ENCODE measurements at places on chromosomes 1 and 21. TPM values are rescaled to one million over a fixed set of nuclear protein-coding genes. Genes with fewer than 3 reads are reported as not detected.
A peak's percentile ranks its signal among the peaks of the same experiment; 100 is the strongest.

DNA sequence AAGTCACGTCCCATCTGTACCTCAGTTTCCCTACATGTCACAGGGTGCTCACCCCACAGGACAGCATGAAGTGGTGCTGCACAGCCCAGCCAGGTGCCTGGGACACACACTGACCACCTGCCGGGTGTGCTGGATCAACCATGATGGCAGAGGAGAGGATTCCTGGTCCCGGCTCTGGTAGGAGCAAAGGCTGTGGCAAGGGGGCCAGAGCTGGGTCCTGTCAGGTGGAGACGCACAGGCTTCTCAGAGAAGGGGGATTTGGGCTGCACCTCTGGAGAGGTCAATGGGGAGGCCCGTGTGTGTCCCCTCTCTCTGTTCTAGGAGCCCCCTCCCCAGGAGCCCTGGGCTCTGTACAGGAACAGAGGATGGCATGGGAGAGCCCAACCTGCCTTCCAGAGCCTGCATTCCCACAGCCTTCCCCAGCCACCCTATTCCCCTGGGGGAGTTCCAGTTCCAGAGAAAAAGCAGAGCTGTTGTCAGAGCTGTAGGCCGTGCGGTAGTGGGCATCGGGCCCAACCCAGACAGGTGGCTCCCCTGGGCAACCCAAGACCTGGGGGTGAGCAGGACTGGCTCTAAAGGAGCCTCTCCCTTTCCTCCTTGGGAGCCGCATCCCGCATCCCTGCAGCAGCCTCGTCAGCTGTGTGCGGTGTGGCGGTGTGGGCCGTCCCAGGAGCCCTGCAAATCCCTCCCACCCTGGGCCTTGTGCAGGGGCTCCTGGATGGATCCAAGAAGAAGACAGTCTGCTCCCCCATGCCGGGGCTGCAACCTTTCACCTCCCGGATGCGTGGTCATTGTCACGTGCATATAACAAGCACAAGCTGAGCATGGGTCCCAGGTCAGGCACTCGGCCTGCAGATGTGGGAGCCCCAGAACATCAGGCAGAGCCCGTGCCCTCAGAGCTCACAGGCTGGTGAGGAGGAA lies 2.9 kb upstream of the TFF3 start:
- H3K4me1 ChIP-seq: peaks cover 4% of the 10 kb centered on the region
- H3K4me3 ChIP-seq: no peak overlapping the region
- no peaks in the 10 kb centered on the region for H3K27me3 ChIP-seq
- no peak for DNase-seq
- no peak overlapping the region for H3K27ac ChIP-seq
- H3K36me3 ChIP-seq: no peaks in the 10 kb centered on the region

Gene CD1B
- not detected for total RNA-seq

DNA sequence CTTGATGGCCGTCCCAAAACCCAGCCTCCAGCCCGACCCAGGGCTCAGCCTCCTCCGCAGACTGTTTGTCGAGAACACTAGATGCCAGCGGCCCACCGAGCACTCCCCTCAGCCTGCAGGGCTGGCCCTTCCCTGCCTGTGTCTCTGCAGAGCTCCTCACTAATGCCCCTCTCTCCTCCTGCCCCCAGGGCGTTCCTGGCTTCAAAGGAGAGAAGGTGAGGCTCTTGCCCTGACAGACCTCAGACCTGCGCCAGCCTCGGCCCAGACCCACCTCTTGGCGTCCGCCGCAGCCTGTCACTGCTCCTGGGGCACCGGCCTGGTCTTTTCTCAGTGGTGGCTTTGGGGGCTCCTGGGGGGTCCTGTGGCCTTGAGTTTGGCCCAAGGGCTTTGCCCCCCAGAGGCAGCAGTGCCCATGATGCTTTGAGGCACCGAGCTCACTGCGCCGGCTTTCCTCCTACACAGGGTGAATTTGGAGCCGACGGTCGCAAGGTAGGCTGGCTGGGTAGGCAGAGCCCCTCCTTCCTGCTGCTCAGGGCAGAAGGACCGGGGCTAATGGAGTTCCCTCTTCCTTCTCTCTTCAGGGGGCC lies 18.4 kb downstream of the COL6A2 start:
- H3K36me3 ChIP-seq: peaks cover 97% of the 10 kb centered on the region
- DNase-seq: no peak
- H3K27me3 ChIP-seq: no peaks in the 10 kb centered on the region
- no peak overlapping the region for H3K4me3 ChIP-seq
- H3K27ac ChIP-seq: peak overlapping the region; percentile 30
- peaks cover under 1% of the 10 kb centered on the region for H3K4me1 ChIP-seq

Gene CELA3A
- not detected for total RNA-seq

DNA sequence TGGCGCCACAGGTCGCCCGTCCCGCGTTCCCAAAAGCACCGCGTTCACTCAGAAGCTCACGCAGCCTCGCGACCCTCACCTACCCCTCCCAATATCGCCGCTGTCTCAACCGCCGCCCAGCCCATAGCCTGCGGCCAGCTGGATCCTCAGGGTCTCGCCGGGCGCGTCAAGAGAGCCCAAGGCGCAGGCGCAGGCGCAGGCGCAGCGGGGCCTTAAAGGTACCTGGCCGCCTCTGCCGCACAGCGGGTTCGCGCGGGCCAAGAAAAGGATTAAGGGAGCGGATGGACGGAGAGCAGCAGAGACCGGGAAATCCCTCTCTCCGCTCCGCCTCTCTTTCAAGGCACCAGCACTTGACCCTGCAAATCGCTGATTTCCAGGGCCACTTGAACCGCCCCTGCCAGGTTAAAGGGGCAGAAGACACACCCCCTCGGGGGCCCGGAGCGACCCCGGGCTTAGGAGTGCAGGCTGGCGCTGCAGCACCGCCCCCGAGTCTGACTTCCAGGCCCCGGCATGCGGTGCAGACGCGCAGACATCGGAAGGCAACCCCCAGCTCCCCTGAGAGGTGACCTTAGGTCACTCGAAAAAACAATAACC lies at the start of gene NBPF20:
Gene NBPF20, minus strand, starts transcription at position 168 of the 594 bp plus-strand sequence. CDS start 20,331 bp downstream, outside the sequence.
- H3K36me3 ChIP-seq: no peaks in the 10 kb centered on the region
- peaks cover 37% of the 10 kb centered on the region for H3K27me3 ChIP-seq
- peaks cover 16% of the 10 kb centered on the region for H3K4me1 ChIP-seq

DNA sequence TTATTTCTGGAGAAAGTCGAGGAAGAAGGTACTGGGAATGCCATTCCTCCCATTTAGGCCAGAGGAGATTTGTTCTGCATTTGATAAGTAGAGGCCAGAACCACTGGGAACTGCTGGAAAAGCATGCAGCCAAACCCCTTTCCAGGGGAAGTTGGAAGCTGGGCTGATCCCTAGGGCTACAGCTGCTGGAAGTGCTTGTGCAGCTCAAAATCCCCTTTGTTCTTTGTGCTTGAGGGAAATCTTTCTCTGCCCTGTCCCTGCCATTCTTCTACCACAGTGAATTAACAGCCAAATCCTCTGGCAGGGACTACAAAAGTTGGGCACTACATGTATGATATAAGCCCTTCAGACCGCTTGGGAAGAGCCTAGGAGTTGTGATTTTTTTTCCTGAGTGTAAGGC lies 734.1 kb downstream of the LRRIQ3 start:
- H3K36me3 ChIP-seq: no peaks in the 10 kb centered on the region
- no peak overlapping the region for H3K27ac ChIP-seq
- no peak overlapping the region for H3K4me3 ChIP-seq
- DNase-seq: no peak
- H3K27me3 ChIP-seq: no peaks in the 10 kb centered on the region

Gene OR14K1
- not detected for total RNA-seq

DNA sequence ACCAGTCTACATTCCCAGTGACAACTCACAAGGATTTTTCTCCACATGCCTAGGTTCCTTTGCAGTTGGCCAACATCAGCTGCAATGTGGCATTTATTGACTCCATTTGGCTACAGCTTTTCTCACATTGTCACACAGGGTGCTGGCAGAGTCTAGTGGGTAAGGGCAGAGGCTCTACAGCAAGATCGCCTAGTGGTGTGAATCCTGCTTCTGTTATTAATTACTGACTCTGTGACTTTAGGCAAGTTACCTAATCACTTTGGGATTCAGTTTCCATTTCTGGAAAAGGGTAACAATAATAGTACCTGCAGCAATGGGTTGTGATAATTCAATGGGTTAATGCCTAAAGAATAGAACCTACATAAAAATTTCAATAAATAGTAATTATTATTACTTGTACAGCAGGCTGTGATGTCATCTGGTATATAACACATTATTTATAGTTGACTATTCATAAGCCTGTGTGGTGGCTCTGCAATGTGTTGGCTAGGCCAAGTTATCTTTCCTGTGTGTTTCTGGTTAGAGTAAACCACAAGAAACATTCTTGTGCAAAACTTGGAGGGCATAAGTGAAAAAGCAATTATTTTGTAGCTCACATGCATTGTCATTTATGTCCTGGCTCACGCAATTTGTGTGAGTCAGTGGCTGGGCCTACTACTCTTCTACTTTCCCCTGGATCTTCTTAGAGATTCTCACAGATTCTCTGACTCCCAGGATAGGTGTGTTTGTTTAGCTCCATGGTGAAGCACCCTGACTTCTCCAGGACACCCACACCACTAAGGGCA lies 59.5 kb downstream of the PTGS2 start:
- no peak for DNase-seq
- no peaks in the 10 kb centered on the region for H3K27me3 ChIP-seq
- H3K27ac ChIP-seq: no peak overlapping the region
- no peaks in the 10 kb centered on the region for H3K36me3 ChIP-seq

- H3K27ac ChIP-seq: no peak overlapping the region
- DNase-seq: no peak
- no peaks in the 10 kb centered on the region for H3K27me3 ChIP-seq
- peaks cover 64% of the 10 kb centered on the region for H3K36me3 ChIP-seq
- no peaks in the 10 kb centered on the region for H3K4me1 ChIP-seq
These were observed 18.4 kb downstream of the CCT8 start for GRCh38 chr21:29055080-29055479.

Measured in esophagus muscularis mucosa (tissue), 4 donors.